ENCODE measurements at places on chromosomes 11 and 22.

DNA sequence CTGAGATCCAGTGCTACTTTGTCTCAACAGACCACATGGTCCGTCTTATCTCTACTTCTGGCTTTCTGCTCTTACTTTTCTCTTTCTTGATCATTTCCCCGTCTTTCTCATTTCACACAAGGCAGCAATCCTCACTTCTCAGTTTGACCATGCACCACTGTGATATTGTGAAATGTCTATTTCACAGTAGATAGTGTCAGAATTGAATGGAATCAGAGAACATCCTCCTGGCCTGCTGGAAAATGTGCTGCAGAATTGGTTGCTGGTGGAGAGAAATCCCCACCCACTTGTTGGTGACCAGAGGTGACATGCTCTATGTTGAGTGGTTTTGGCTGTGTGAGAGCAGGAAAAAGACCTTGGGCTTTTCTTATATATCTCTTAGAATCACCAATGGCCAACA is 57.8 kb upstream of the RCN1 start:
- DNase-seq = no peak

- no peak for DNase-seq
Measured at GRCh38 chr11:121421149-121421901, 30.8 kb upstream of the SORL1 start.

DNA sequence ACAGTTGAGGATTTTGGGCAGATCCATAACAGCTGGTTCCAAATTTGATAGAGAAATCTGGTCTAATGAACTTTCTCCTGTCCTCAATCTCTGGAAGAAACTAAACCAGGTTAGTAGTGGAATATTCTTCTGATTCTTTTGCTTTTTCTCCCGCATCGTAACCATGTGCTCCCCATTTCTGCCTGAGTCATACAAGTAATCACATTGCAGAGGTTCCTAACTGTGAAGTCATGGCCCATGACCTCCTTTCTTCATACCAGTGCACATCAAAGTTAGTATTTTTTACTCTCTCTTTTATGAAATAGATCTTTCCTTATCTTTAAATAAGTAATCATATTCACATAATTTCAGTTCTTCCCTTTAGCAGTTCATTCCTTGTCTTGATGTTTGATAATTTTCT is 249.0 kb downstream of the DYNC2H1 start:
- no peak for DNase-seq

DNA sequence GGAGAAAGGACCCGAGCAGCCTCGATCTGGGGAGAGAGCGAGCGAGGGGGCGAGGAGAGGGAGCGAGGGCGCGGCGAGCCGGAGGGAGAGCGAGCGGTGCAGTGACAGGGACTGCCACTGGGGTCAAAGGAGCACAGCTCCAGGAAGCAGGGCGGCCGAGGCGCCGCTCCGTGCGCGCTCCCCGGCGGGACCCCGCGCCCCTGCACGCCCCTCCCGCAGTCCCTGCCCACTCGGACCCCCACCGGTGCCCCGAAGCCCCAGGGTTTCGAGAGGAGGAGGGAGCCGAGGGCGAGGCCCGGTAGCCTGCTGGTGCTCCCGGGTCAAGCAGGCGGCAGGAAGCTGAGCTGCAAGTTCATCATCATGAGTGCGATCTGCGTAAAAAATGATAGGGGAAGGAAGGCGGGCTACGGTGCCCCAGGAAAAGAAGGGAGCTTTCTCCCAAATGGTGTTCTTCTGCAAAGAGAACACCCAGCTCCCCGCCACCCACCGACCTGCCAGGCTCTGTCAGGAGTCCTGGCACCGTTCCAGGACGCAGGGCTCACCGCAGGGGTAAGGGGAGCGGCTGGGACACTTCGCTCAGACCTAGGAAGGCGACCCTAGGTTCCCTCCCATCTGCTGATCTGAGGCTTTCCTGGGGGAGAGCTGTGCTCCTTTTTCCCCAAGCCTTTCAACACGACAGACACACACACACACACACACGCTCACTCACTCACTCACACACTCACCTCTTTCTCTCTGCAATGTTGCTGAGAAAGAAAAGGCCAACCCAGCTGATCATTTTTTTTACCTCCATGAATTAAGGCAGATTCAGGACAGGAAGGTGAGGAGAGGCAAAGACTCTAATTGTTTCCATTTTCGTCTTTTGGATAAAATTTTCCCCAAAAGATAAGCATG is at the start of gene MPPED2:
Gene MPPED2, minus strand, starts transcription at position 103 of the 894 bp plus-strand sequence. CDS start 5,980 bp downstream, outside the sequence.
- peak; percentile 8 for DNase-seq

GRCh38 chr11:110490886-110491285 is 61.1 kb downstream of the FDX1 start:
- peak; percentile 32 for DNase-seq

GRCh38 chr22:32617271-32617670 is 142.7 kb downstream of the FBXO7 start:
- no peak for DNase-seq

DNA sequence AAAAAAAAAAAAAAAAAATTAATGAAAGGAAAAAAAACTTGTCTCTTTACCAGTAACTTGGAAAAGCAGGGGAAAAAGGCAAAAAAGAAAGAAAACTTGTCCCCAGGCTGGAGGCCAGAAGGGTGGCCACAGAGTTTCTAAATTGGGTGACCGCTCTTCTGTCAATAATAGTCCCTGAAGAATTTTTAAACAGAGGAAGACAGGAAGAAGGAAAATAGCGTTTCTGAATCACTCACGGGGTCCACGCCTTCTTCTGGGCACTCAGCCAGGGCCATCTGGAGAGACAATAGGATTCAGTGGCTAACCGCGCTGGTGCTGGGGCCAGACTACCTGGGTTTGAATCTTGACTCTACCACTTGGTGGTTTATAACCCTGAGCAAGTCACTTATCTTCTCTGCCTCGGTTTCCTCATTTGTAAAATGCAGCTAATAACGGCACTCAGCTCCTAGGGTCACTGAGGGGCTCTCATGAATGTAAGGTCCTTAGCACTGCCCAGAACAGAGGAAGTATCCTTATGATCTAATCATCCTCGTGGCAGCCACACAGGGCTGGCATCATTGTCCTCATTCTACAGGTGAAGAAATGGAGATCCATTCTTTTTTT is 7.0 kb downstream of the C11orf86 start:
- DNase-seq = peak; percentile 65

GRCh38 chr22:48118654-48119053 is 1356.2 kb downstream of the TBC1D22A start:
- no peak for DNase-seq

DNA sequence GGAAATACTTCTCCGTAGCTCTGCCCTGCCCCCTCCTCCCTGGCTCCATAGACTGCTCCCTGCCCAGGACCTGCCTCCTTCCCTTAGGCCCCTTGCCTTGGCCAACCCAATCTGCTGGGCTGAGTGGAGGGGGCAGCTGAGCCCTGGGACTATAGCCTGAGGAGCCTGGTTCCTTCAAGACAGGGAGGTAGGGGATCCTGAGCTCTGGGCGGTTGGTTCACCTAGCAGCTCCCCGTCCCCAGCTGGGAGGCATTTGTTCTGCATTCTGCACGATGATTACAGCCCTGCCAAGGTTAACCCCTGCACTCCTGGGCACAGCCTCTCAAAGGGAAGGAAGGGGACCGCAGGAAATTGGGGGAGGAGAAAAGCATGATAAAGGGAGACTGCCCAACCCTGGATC is 3.6 kb upstream of the CDC42EP1 start:
- no peak for DNase-seq

DNA sequence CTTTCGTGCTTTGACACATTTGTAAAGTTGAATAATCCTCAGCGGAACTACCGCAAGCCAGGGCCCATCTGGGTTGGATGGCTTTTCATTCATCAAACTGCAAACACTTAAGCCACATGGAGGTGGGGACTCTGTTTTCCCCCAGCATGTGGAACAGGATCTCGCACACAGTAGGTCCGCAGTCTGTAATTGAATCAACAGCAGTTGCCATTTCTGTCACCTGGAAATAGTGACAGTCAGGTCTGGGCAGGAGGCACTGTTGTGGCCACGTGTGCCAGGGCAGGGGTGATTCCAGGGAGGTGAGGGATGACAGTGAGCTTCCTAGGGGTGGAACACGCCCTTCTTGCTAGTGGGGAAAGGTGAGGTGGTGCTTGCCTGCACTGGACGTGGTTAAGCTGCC is 50.7 kb upstream of the ANO1 start:
- DNase-seq = no peak

- no peak for DNase-seq
Measured at GRCh38 chr11:111352231-111352746, 26.8 kb downstream of the POU2AF1 start.

DNA sequence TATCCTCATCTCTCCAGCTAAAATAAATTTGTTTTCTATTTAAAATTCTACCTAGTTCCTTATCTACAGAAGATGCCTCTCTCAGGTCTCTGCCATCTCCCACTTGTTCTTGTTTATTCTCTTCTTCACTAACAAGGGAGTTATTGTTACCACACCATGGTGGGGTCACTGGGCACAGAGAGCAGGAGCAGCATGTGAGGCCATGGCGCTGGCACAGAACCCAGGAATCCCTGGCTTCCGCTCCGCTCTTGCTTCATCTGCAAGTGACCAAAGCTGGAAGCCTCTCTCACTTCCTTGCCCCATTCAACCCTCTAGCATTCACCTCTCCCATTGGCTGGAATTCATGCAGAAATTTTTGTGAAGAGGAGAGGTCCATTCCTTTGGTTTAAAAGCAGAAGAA is 190.7 kb upstream of the NCAM1 start:
- DNase-seq = no peak

- no peak for DNase-seq
Measured at GRCh38 chr11:7673724-7674434, 579 bp upstream of the CYB5R2 start.

DNA sequence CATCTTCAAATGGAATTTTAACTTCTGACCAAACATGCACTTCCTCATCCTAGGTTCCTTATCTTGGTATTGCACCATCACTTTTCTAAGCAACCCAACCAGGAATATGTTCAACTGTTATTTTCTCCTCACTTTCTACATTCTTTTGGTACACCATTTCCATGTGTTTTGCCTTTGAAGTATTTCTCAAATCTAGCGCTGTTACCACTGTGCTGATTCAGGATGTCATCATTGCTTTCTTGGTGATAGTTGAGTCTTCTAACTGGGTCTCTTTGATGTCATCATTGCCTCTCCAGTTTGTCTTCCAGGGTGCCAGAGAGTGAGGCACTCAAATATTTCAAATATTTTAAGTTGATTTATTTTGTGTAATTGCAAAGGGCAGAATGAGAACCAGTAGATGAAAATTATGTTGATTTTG is 47.5 kb downstream of the HORMAD2 start:
- DNase-seq = peak; percentile 43

DNA sequence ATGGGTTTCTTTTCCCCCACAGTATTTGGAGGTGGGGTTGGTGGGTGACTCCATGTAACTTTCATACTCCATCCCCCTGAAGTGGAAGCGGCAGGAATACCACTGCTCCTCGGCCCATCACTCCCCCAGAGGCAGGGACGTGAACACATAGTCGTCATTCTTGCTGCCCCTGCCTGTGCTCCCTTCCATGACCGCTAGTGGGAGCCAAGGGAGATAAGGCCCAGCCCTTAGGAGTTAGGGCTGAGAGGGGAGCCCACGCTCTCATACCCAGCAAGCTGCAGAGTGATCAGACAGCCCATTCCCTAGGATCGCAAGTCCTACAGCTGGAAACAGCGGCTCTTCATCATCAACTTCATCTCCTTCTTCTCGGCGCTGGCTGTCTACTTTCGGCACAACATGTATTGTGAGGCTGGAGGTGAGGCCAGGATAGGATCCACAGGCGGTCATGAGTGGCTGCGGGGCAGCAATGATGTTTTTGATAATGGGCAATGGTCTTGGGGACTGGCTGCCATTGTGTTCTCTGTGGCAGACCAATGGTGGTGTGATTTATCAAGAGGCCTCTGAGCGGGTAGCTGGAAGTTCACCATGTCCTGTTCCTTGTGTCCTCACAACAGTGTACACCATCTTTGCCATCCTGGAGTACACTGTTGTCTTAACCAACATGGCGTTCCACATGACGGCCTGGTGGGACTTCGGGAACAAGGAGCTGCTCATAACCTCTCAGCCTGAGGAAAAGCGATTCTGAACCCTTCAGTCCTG is 15.9 kb downstream of the RHOG start:
- peak; percentile 92 for DNase-seq

GRCh38 chr22:33519071-33519973 is 401.0 kb downstream of the LARGE1 start:
- peak; percentile 2 for DNase-seq

DNA sequence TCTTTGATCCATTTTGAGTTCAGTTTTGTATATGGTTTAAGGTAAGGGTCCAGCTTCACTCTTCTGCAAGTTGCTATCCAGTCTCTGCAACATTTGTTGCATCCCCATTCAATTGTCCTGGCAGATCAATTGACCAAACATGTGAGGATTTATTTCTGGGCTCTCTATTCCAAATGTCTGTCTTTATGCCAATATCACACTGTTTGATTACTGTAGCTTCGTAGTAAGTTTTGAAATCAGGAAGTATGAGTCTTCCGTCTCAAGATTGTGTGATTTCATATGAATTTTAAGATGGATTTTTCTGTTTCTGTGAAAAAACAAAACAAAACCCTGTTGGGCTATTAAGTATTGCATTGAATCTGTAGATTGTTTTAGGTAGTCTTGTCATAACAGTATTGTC is 17.0 kb downstream of the APLP2 start:
- DNase-seq = no peak

- no peak for DNase-seq
Measured at GRCh38 chr22:47724751-47725150, 962.3 kb downstream of the TBC1D22A start.

DNA sequence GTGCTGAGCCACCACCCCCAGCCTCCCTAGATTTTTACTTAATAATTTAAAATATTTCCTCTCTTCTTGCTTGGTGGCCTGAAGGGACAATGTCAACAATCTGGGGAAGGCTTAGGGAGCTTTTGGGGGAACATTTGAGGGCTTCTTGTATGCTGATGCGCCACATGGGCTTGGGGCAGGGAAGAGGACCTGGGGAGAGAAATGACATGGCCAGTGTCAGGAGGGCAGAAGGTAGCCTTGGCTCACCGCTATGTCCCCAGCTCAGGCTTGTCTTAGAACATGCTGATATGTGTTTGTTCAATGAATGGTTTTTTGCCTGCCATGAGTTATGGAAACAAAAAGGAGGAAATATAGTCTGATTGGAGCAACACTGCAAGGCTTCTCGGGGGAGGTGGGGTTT is 51.6 kb downstream of the ST14 start:
- DNase-seq = no peak

- no peak for DNase-seq
Measured at GRCh38 chr22:31227186-31227585, 15.1 kb downstream of the LIMK2 start.

DNA sequence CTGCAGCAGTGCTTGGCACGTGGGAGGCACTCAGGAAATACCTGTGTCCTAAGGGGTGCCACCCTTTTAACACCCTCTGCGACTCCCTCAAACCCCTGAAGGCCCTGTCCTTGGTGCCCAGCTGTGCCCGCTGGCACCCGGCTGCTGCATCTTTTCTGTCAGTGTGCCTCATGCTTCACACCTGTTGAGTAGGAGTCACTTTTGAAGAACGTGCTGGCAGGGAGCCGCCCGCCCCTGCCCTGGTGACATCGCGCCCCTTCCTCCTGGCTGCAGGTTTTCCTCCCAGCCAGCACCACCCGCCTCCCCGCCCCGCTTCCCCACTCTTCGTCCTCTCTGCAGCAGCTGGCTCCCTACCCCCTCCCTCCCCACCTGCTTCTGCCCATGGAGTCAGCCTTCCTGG is 17.8 kb downstream of the FRMD8 start:
- DNase-seq = no peak

All from HL-60 (cell line).